ENCODE measurements at places on chromosomes 5 and 9.

DNA sequence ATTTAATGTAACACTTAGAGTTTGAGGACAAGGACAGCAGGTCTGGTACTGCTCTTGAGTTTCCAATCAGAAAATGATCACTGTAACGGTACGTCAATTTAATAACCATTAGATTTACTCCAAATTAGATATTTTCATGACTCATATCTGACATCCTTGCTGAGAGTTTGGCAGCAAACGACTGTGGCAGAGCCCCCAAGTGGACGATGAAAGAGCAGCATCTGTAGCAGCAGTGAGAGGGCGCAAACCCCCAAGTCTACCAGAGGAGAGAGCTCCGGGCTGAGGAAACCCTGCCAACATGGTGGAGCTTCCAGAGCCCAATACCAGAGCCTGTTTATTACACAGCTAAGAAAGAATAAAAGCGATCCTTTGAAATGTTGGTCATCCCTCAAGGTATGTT lies 73.2 kb upstream of the EPB41L4A start:
- peak; percentile 27 for DNase-seq

- DNase-seq, result no peak
Observed at GRCh38 chr5:147567917-147568598, 58.2 kb upstream of the DPYSL3 start.

DNA sequence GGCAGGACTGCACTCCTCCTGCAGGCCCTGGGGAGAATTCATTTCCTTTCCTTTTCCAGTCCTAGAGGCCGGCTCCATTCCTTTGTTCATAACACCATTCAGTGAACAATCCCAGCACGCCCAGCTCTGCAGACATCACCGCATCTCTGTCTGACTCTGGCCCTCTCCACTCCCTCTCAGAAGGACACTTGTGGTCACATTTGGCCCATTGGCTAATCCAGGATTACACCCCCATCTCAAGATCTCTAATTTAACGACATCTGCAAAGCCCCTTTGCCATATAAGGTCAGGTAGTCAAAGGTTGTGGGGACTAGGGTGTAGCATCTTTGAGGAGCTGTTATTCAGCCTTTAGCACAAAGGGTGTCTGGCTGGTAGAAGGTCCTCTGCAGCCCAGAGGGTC lies 185.0 kb upstream of the DAP start:
- no peak for DNase-seq

DNA sequence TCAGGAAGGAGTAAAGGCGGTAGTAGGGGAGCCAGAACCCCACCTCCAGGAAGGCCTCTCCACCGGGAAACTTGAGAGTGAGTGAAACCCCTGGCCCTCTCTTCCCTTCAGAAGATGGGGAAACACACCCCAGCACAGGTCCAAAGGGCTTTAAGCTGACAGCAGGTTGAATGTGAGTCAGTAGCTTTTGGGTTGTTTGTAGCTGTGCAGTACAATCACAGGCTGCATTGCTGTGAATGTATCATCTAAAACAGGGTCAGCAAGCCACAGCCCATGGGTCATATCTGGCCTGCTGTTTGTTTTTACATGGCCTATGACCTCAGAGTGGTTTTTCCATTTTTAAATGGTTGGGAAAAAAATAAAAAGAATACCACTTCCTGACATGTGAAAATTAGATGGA lies 10.0 kb downstream of the OTULINL start:
- no peak for DNase-seq

- DNase-seq, result no peak
Observed at GRCh38 chr9:23769307-23769935, 56.6 kb downstream of the ELAVL2 start.

- DNase-seq, result no peak
Observed at GRCh38 chr9:31736581-31737179, 647.8 kb upstream of the ACO1 start.

GRCh38 chr9:89116805-89117192 lies 61.8 kb downstream of the SHC3 start:
- DNase-seq, result no peak

DNA sequence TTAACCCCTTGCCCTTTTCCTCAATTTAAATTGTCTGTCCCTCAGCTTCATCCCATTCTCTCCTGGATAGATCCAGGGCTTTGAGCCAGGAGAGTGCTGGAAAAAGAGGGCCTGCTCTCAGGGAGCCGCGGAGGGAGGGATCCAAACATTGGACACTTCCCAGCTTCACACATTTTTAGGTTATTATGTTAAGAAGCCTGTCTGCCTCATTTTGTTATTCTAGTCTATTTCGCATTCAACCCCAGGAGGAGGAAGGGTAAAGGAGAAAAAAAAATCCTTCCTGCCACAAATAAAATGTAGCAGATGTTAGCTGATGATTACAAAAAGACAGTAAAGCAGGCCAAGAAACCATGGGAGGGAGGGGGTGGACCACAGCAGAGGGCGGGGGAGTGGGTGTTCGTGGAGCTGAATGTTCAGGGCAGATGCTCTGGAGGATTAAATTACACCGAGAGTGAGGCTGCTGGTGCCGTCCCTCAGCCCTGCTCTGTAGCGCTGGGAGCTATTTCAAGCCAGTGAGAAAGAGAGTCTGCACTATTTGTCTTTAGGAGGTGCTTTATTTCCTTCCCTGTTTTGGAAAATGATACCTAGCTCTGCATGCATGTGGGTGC lies 60.6 kb upstream of the ZFR start:
- peak; percentile 70 for DNase-seq

DNA sequence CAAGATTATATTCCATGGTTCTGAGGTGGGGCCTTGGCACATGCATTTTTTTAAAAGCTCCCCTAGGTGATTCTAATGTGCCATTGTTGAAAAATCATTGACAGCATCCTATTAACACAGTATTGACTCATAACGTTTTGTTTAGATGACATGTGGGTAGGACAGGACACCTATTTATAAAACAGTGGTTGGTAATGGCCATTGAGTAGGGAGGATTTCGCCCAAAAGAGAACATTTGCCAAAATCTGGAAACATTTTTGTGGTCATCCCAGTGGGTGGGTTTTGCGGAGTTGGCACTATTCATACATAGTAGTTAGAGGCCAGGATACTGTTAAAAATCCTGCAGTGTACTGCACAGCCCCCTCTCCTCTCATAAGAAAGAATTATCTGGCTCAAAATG lies 6.4 kb upstream of the CHD1 start:
- DNase-seq, result no peak

DNA sequence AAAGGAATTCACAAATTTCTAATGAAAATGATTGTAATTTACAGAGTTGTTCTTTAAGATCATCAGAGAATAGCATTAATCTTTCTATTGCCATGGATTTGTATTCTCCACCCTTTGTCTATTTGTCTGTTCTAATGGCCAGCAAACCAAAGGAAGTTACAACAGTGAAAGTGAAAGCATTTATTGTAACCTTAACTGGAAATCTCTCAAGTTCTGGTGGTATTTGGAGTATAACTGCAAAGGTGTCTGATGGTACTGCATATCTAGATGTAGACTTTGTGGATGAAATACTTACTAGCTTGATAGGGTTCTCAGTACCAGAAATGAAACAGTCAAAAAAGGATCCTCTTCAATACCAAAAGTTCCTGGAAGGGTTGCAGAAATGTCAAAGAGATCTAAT lies 21.7 kb downstream of the RMI1 start:
- no peak for DNase-seq

All from nephron progenitor cell (in vitro differentiated cells).